ENCODE measurements at places on chromosomes 4 and X.

- no peak for DNase-seq
Measured at GRCh38 chrX:16022580-16023200, 100.7 kb upstream of the GRPR start.

GRCh38 chr4:158993891-158994290 is 109.0 kb upstream of the RAPGEF2 start:
- no peak for DNase-seq

GRCh38 chrX:133980832-133981588 is 4.4 kb downstream of the GPC3 start:
- DNase-seq: no peak

- DNase-seq: no peak
Measured at GRCh38 chrX:111244235-111244750, 26.0 kb downstream of the CAPN6 start.

GRCh38 chr4:173924561-173924960 is 358.9 kb downstream of the FBXO8 start:
- DNase-seq: no peak

GRCh38 chr4:173420801-173421200 is 21.9 kb upstream of the SCRG1 start:
- DNase-seq: no peak

DNA sequence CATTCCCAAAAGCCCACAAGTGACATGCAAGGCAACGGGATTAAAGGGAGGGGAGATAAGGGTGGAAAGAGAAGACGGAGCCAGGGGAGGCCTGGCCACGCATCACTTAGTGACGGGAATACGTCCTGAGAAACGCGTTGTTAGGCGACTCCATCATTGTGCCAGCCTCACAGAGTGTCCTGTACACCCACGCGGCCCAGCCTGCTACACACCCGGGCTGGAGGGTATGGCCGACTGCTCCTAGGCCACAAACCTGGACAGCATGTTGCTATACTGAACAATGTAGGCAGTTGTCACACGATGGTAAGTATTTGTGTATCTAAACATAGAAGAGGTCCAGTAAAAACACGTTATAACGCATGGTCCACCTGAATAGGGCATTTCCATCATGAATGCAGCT is 23.4 kb downstream of the NSG1 start:
- DNase-seq: no peak

- DNase-seq: no peak
Measured at GRCh38 chr4:20878806-20879205, 178.5 kb downstream of the PACRGL start.

DNA sequence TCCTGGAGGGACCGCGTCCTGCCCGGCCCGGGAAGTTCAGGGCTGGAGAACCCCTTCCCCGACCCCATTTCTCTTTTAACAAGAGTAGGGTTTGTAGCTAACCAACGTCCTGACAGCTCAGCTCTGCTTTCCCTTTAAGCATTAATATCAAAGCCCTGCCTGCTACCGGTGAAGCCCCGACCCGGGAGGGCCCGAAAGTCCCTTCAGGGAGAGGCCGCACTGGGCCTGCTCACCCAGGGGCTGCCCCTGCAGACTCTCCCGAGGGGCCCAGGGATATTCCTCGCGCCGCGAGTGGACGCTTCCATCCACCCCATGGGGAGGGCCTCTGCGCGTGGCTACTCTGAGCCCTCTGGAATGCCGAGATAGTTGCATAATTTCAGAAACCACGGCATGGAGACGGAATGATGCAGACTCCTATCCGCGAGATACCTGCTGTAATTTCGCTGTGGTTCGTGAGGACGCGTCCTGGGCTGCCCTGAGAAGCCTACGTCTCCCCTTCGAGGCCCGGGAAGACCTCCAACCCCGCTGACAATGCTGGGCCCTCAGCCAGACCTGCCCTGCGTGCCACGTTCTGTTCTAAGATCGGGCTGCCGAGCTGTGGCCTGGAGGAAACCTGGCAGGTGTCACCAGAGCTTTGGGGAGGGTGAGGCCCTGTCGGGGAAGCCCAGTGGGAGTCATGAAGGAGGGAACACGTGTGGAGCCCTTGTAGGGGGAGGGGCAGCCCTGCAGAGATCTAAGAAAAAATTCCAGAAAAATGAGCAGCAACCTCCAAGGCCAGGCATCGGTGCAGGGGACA is 999 bp upstream of the CTBP1 start:
- no peak for DNase-seq

- DNase-seq: no peak
Measured at GRCh38 chr4:3111461-3111860, 37.0 kb downstream of the HTT start.

DNA sequence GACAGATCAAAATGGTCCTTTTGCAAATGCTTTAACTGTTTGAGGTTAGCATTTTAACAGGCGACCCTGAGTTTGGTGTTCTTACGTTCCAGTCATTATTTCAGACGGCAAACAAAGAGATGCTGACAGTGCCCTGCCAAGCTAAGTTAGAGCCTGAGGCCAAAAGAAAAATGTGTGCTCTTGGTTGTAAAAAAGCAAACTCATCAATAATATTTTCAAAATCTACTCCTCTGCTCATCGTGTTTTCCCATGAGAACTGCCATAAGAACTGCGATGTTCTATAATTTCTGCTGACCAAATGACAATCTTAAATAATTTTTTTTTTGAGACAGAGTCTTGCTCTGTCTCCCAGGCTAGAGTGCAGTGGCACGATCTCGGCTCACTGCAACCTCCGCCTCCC is 62.7 kb upstream of the BCLAF3 start:
- DNase-seq: no peak

DNA sequence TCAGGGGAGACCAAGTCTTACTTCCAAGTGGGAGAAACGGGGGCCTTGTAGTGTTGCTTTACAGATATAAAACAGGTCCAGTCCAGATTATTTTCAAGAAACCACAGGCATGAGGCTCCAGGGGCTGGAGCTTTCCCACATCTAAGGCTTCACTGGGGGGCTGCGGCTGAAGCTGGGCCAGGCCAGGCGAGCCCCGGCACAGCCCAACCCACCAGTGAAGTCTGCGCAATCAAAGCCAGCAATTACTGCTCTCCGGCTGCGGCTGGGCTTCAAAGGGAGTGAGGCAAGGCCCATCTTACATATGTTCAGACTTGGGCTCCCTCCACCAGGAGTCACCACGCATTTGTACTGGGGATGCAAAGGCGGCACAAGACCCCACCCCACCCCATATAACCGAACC is 61.7 kb downstream of the HADH start:
- DNase-seq: no peak

GRCh38 chrX:4655743-4656142 is 942.3 kb upstream of the PRKX start:
- no peak for DNase-seq

- no peak for DNase-seq
Measured at GRCh38 chr4:20487852-20488251, 212.4 kb upstream of the PACRGL start.

GRCh38 chrX:110836001-110836400 is 40.4 kb upstream of the CHRDL1 start:
- DNase-seq: no peak

- DNase-seq: no peak
Measured at GRCh38 chrX:30495468-30495867, 82.1 kb downstream of the TASL start.

DNA sequence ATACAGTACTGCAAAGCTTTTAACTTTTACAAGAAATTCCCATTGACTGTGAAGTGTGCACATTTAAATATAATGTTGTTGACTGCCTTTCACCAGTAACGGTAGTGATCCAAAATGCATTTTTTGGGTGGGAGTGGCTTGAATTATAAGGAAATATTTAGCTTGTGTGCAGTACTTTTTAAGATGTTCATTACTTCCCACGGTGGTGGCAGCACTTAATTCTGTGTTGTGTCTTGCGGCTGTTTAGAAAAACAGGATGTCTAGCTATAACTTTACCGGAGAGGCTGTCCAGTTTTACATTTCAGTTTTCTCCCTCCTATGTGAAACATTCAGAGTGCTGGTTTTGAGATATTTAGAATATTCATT is 1.7 kb downstream of the TMEM131L start:
- DNase-seq: no peak

- DNase-seq: no peak
Measured at GRCh38 chr4:182975806-182976205, 58.6 kb upstream of the DCTD start.

DNA sequence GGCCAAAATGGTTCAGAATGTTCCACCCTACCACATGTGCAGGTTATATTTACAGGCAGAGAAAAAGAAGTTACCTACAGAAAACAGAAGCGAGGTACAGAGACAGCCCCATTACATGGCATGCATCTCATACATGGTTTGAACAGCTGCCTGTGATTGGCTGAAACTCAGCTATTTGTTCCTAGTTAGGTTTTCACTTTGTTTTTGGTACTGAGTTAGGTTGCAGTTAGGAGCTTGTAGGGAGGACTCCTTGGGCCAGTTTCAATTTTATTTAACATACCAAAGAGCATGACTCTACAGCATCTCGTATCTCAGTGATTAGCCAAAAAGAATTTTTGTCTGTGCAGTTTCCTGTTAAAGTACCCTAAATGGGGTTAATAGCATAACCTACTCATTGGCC is 392.0 kb downstream of the MAPK10 start:
- no peak for DNase-seq

- no peak for DNase-seq
Measured at GRCh38 chrX:43582540-43582913, 73.6 kb upstream of the MAOA start.
